Thyroid gland (tissue), 4 donors: ENCODE measurements at places on chromosomes 11 and 22.

DNA sequence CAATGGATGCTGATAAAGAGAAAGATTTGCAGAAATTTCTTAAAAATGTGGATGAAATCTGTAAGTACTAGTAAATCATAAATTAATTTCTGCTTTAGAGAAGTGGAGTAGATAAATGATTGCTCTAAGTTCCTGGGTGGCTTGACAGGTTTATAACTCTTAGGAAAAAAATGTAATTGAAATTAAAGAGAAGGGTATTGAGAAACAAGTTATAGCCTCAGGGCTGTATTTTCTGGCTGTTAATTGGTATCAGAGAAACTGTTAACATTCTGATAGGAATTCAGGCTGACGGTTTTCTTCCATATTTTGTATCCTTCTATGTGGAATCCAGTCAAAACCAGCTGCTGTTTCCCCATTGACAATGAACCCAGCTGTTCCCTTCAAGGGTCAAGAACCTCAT lies 1.9 kb downstream of the TTC12 start:
- peaks cover 6% of the 10 kb centered on the region for H3K4me1 ChIP-seq
- H3K27me3 ChIP-seq: no peaks in the 10 kb centered on the region
- no peak overlapping the region for H3K27ac ChIP-seq
- no peak overlapping the region for H3K4me3 ChIP-seq
- H3K36me3 ChIP-seq: no peaks in the 10 kb centered on the region

GRCh38 chr11:69646493-69647389 lies 5.8 kb downstream of the CCND1 start:
- peaks cover 17% of the 10 kb centered on the region for H3K4me1 ChIP-seq
- H3K27ac ChIP-seq: no peak overlapping the region
- DNase-seq: no peak
- H3K27me3 ChIP-seq: no peaks in the 10 kb centered on the region
- no peak overlapping the region for H3K4me3 ChIP-seq

DNA sequence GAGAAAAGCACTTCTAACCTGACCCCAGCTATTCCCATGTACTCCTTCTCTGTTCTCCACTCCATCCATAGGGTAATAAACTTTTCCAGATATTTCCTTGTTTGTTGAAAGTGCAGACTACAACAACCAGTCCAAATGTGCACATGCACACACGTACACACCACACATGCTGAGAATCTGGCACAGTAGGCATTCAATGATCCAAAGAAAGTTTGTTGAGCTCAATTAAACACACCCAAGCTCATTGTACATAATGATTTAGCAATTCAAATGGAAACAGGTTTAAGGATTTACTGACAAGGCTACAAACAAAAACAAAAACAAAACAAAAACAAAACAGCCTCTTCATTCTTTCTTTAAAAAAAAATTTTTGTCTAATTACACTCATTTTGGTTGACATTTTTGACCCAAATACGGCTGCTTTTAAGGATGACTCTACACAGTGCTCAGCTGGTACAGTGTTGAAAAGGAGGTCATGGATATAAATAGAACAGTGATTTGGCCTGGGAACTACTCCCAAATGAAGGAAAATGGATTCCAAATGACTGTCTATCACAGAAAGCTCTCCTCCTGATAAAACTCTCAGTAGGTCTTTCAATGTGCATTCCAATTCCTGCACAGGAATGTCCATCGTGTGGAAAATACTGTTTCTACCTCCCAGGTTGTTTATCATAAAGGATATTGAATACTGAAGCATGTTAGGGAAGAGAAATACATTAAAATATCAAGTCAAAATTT lies 232.2 kb downstream of the GUCY1A2 start:
- DNase-seq: no peak
- no peaks in the 10 kb centered on the region for H3K36me3 ChIP-seq
- no peaks in the 10 kb centered on the region for H3K27me3 ChIP-seq
- no peak overlapping the region for H3K4me3 ChIP-seq

DNA sequence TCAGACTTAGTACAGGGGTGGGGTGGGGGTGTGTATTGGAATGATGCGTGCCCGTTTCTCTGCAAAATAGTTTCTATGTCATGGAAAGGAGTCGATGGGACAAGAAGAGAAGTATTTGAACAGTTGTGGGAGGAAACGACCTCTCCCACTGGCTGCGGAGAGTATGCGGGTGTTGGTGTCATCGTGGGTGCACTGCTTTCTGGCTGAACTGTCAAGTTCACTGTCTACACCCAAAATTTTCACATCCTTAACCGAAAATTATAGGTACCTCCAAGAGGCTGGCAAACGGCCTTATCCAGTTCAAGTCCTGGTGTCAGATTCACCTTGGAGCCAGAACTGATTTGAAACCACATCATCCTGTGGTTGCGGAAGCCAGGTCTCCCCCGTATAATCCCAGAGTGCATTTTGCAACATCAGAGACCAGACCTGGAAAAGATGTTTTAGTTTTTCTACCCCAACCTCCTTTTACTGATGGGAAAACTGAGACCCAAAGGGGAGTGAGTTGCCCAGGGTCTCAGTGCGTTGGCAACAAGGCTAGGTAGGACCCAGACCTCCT lies 497 bp upstream of the SSRP1 start:
- H3K4me1 ChIP-seq: peaks cover 16% of the 10 kb centered on the region
- H3K27ac ChIP-seq: peak overlapping the region; percentile 89
- peak overlapping the region; percentile 93 for H3K4me3 ChIP-seq
- peaks cover 13% of the 10 kb centered on the region for H3K36me3 ChIP-seq
- H3K27me3 ChIP-seq: no peaks in the 10 kb centered on the region

DNA sequence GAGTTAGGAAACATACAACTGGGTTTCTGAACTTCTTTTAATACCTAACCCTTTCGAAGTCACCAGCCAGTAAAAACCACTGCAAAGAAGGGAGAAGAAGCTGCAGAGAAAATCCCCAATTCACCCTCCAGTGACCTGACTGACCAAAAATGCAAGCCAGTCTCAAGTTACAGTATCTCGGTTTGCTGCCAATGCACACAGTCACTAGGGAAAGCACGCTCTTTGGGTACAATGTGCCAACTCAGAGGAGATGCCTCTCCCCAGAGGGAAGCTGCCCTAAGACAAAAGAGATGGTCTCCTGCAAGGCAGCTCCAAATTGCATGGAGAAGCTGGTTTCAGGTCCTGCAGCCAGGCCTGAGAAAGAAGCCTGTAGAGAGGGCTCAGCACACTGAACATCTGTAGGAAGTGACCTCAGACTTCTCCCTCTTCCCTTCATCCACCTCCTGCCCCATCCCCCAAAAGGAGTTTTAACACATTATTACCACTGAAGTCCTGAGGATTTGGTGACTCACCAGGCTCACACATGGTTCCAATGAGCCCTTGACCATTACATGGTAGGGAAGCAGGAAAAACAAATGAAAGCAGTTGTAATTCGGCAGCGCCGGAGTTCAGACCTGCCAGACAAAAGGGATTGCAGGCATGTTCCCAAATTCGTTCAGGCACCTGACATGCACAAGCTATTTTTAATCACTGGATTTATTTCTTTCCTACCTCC lies 90.1 kb downstream of the ETS1 start:
- peak overlapping the region; percentile 74 for H3K27ac ChIP-seq
- H3K36me3 ChIP-seq: no peaks in the 10 kb centered on the region
- DNase-seq: peak; percentile 54
- H3K4me1 ChIP-seq: peaks cover 76% of the 10 kb centered on the region

DNA sequence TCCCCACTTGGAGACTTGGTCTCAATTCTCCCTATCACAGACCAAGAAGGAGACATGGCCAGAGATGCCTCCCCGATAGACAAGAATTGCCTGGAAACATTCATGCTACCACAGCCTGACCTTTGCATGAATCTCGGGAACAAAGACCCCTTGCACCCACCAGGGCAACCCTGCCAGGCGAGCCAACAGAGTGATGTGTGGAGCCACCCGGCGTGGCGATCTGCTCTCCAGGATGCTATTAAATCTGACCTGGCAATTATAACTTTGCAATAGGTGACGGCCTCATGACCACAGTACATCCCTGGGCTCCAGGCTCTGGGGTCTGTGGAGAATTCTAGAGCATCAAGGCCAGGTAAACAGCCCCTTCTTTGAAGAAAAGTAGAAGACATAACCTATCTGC lies 31.1 kb upstream of the MN1 start:
- DNase-seq: no peak
- no peak overlapping the region for H3K27ac ChIP-seq
- no peaks in the 10 kb centered on the region for H3K4me1 ChIP-seq
- H3K4me3 ChIP-seq: no peak overlapping the region

DNA sequence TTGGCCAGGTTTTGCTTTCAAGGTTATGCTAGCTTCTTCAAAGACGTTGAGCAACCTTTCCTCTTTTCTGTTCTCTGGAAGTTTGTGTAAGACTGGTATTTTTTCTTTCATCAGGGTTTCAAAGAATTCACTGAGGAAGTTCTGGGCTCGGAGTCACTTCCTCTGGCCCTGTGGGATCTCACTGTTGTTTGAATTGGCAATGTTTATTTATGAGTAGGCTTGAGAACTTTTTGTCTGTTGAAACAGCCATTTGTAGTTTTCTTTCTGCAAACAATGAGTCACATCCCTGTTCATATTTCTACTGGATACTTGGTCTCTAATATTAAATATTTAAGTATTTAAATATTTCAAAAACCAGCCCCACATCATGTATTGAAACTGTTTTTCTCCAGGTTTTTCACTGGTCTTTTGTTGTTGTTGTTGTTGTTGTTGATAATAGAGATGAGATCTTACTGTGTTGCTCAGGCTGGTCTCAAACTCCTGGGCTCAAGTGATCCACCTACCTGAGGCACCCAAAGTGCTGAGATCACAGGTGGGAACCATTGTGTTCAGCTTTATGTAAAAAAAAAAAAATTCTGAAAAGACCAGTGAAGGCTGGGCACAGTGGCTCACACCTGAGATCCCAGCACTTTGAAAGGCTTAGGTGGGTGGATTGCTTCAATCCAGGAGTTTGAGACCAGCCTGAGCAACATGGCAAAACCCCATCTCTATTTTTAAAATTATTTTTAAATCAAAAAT lies 26.9 kb downstream of the SUSD2 start:
- DNase-seq: peak; percentile 63
- peaks cover 32% of the 10 kb centered on the region for H3K4me1 ChIP-seq
- H3K4me3 ChIP-seq: no peak overlapping the region
- H3K36me3 ChIP-seq: no peaks in the 10 kb centered on the region
- H3K27me3 ChIP-seq: no peaks in the 10 kb centered on the region

DNA sequence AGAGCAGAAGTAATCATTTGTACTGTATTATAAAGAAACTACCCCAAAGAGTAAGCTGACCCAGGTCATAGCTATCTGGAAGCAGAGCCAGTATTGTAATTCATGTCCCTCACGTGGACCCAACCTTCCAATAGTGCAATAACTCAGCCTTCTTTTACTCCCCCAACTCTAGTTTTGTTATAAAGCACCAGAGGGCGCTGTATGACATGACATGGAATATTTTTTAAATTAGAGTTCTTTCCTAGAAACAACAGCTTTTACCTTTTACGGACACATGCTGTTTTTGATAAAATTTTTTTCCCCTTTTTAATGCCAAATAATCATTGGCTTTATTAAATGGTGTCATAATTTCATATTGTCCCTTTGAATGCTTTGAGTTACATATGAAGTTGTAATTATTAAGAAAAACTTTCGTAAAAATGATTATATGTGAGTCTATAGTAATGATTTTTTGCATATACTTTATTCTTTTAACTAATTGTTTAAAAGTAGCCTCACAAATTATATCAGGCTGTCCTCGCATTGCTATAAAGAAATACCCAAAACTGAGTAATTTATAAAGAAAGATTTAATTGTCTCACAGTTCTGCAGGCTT lies 76.9 kb downstream of the DKK3 start:
- no peak overlapping the region for H3K27ac ChIP-seq
- H3K4me3 ChIP-seq: no peak overlapping the region
- no peaks in the 10 kb centered on the region for H3K27me3 ChIP-seq
- no peak for DNase-seq
- no peaks in the 10 kb centered on the region for H3K4me1 ChIP-seq
- H3K36me3 ChIP-seq: peaks cover 11% of the 10 kb centered on the region

DNA sequence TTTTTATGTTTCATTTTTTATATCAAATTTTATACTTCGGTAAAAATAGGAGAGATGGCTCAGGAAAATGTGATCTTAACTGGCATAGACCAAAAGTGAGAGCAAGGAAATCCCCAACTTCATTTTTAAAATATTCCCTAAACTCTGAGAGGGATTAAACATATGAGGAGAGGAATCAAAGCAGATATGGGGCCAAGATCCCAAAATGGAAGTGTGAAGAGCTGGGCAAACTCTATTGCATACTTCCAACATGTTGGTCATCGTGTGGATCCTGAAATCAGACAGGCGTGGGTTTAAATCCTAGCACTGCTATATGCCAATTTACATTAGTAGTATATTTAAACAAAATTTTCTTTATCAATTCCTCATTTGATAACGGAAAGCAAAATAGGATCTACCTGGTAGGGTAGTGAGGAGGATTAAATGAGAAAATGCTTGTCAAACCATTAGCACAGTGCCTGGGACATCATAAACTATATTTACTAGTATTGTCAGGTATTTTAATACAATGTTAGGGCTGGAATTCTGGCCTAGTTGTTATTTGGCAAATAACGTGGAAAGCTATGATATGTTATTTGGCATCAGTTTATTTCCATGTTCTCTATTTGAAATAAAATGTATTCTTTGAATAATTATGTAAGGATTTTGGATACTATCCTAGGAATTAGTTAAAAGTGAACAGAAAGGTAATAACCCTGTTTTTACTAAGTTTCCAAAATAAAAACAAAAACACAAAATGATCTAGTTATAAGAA lies 392.8 kb upstream of the CCDC90B start:
- H3K27ac ChIP-seq: no peak overlapping the region
- H3K4me1 ChIP-seq: peaks cover 13% of the 10 kb centered on the region
- H3K36me3 ChIP-seq: no peaks in the 10 kb centered on the region

GRCh38 chr22:32245042-32245441 lies 10.1 kb downstream of the SLC5A4 start:
- H3K4me3 ChIP-seq: no peak overlapping the region
- H3K27ac ChIP-seq: no peak overlapping the region
- DNase-seq: no peak
- no peaks in the 10 kb centered on the region for H3K4me1 ChIP-seq

- H3K36me3 ChIP-seq: no peaks in the 10 kb centered on the region
- H3K27me3 ChIP-seq: no peaks in the 10 kb centered on the region
- no peak overlapping the region for H3K4me3 ChIP-seq
- DNase-seq: no peak
Observed at GRCh38 chr11:38796281-38796680, 2198.2 kb upstream of the RAG2 start.

GRCh38 chr22:32880061-32880460 lies 78.6 kb downstream of the TIMP3 start:
- no peak overlapping the region for H3K27ac ChIP-seq
- no peak overlapping the region for H3K4me3 ChIP-seq
- no peak for DNase-seq
- H3K4me1 ChIP-seq: no peaks in the 10 kb centered on the region
- H3K27me3 ChIP-seq: no peaks in the 10 kb centered on the region

GRCh38 chr22:17098379-17098819 lies 13.6 kb downstream of the IL17RA start:
- no peak overlapping the region for H3K4me3 ChIP-seq
- H3K4me1 ChIP-seq: no peaks in the 10 kb centered on the region
- H3K36me3 ChIP-seq: peaks cover 47% of the 10 kb centered on the region
- H3K27me3 ChIP-seq: no peaks in the 10 kb centered on the region

DNA sequence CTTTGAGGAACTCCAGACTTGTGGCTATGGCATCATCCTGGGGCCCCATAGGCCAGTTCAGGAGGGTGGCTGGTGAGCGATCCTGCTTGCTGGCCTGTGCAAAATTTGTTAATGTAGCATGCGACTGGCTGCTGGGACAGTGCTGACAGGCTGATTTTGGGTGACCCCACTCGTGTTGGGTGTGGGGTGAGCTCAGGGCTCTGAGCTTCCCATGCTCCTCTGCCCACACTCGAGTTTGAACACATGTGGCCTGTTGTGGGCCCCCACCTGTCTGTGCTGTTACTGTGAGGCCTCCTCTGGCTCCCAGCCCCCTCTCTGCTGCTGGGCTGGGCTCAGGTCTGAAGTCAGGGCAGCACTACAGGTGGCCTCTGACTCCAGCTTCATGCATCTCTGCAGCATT lies 64.4 kb upstream of the MYEOV start:
- no peak for DNase-seq
- H3K4me3 ChIP-seq: no peak overlapping the region
- no peaks in the 10 kb centered on the region for H3K27me3 ChIP-seq
- H3K27ac ChIP-seq: no peak overlapping the region
- no peaks in the 10 kb centered on the region for H3K36me3 ChIP-seq
